ENCODE measurements at places on chromosomes 1 and 21. TPM values are rescaled to one million over a fixed set of nuclear protein-coding genes. Genes with fewer than 3 reads are reported as not detected.

Gene MMEL1
- 1.1 TPM for total RNA-seq

DNA sequence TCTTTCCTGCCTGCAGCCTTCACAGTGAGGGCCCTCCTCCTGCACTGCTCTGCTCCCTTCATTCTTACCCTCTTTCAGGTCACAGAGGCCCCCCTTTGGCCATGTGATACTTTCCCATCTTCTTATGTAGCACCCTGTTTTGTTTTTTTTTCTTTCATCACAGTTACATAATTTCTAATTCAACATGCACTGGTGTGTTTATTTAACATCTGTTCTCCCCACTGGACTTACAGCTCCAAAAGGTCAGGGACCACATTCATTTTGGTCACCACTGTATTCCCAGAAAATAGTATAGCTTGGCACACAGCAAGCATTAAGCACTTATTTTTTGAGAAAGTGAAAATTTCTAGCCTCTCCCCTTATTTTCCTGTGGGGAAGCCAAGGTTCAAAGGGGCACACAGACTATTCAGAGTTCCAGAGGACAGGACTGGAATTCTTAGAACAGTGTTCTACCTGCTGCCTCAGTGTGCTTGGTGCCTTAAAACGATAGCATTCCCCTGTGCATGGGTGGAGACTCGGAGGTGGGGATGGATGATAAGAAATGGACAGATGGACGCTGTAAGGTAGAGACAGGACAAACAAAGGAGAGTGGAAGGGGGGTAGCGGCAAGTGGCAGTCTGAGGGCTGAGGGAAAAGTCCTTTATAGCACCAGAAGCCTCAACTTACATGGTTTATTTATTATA, 5.3 kb downstream of the DENND2D start:
- H3K4me3 ChIP-seq: peak overlapping the region; percentile 5
- peaks cover 22% of the 10 kb centered on the region for H3K4me1 ChIP-seq
- H3K36me3 ChIP-seq: peaks cover 6% of the 10 kb centered on the region
- no peak for DNase-seq

- H3K36me3 ChIP-seq: peaks cover 9% of the 10 kb centered on the region
- H3K27ac ChIP-seq: peak overlapping the region; percentile 84
- peak overlapping the region; percentile 90 for H3K4me3 ChIP-seq
- H3K4me1 ChIP-seq: peaks cover 21% of the 10 kb centered on the region
Observed at GRCh38 chr1:211260141-211261107, 1.3 kb downstream of the RCOR3 start.

GRCh38 chr21:28635541-28635940, 357.1 kb downstream of the LTN1 start:
- no peaks in the 10 kb centered on the region for H3K27me3 ChIP-seq
- no peaks in the 10 kb centered on the region for H3K36me3 ChIP-seq
- no peak overlapping the region for H3K27ac ChIP-seq
- H3K4me1 ChIP-seq: peaks cover 4% of the 10 kb centered on the region

GRCh38 chr1:16073490-16074119, at the start of gene FAM131C:
Gene FAM131C (minus strand): TSS chr1:16073651. CDS start chr1:16073442, 209 bp downstream.
- DNase-seq: no peak
- H3K4me1 ChIP-seq: peaks cover 20% of the 10 kb centered on the region
- H3K4me3 ChIP-seq: peak within 1 kb of the TSS; percentile 87
- H3K27ac ChIP-seq: peak within 1 kb of the TSS; percentile 33
- H3K27me3 ChIP-seq: peaks cover 13% of the 10 kb centered on the region

DNA sequence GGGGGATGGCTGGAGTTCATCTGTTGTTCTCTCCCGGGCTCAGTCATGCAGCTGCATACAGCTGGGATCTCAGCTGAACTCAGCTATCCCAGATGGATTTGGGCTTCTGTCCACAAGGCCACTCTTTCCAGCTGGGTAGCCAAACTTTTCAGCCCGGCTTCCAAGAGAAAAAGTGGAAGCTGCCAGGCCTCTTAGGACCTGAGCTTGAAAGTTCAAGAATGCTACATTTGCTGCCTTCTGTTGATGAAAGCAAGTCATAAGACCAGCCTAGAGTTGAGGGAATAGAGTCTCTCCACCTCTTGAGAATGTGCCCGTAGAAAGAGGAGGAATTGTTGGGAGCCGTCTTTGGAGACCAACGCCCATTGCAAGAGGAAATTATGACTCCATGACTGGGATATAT, 95.3 kb downstream of the C1orf21 start:
- peaks cover 48% of the 10 kb centered on the region for H3K4me1 ChIP-seq
- DNase-seq: no peak
- no peaks in the 10 kb centered on the region for H3K27me3 ChIP-seq
- H3K4me3 ChIP-seq: no peak overlapping the region
- H3K36me3 ChIP-seq: peaks cover 37% of the 10 kb centered on the region

GRCh38 chr1:52296345-52296744, 69.7 kb downstream of the CC2D1B start:
- no peak overlapping the region for H3K4me3 ChIP-seq
- peaks cover 6% of the 10 kb centered on the region for H3K36me3 ChIP-seq
- peak overlapping the region; percentile 10 for H3K27ac ChIP-seq
- H3K4me1 ChIP-seq: no peaks in the 10 kb centered on the region
- H3K27me3 ChIP-seq: no peaks in the 10 kb centered on the region

DNA sequence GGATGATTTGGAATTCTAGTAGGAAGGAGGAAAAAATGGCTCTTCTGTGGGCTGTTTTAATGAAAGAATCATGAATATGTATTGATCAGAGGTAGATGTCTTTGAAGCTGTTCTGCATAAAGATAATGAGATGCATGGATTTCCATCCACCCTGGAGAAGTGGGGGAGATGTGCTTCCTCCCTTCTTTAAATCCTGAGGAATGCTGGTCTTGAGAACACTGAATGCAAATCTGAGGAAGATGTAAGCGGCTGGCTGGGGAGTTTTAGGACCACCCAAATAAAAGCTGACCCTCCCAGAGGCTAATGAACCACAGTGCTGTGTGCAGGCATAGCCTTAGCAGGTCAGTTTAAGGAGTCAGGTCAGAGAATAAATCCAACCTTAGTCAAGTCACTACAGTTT, 37.3 kb downstream of the ZMYND12 start:
- peaks cover 19% of the 10 kb centered on the region for H3K4me1 ChIP-seq
- no peak overlapping the region for H3K27ac ChIP-seq
- no peak overlapping the region for H3K4me3 ChIP-seq
- peaks cover 7% of the 10 kb centered on the region for H3K27me3 ChIP-seq
- no peak for DNase-seq
- H3K36me3 ChIP-seq: no peaks in the 10 kb centered on the region

GRCh38 chr21:42663860-42664535, 10.6 kb downstream of the PDE9A start:
- H3K27ac ChIP-seq: no peak overlapping the region
- peaks cover 6% of the 10 kb centered on the region for H3K27me3 ChIP-seq
- peaks cover 8% of the 10 kb centered on the region for H3K36me3 ChIP-seq
- DNase-seq: no peak
- peaks cover 23% of the 10 kb centered on the region for H3K4me1 ChIP-seq

- no peak for DNase-seq
- H3K27me3 ChIP-seq: no peaks in the 10 kb centered on the region
- H3K4me1 ChIP-seq: peaks cover 14% of the 10 kb centered on the region
Observed at GRCh38 chr1:172431721-172432192, 11.3 kb downstream of the C1orf105 start.

DNA sequence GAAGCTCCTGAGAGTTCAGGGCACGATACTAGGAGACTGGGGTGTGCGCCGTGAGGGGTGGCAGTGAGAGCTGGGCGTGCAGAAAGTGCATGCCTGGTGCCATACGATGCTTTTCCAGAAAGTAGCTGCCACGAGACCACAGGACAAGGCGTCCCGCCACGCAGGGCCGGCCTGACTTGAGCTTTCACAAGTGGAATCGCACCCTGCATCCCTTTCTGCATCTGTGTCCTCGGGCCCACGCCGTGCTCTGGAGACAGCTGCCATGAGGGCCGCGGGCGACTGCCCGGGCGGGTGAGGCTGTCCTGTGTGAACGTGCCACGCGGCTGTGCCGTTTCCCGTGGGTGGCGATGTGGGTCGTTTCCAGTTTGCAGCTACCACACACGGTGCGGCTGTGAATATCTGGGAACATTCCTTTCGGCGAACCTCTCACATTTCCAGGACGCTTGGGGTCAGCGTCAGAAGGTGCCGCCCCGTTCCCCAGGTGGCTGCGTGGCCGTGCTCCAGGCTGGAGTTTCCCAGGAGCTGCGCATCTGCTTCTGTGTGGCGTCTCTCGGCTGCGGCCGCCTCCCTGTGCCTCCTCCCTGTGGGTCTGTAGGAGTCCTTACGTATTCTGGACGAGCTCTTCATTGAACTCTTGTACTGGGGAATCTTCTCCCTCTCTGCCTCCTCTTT, 1.0 kb upstream of the PERM1 start:
- peaks cover 37% of the 10 kb centered on the region for H3K27me3 ChIP-seq
- H3K36me3 ChIP-seq: no peaks in the 10 kb centered on the region
- no peak for DNase-seq
- H3K27ac ChIP-seq: no peak overlapping the region

- DNase-seq: no peak
- peaks cover 23% of the 10 kb centered on the region for H3K4me1 ChIP-seq
- H3K27ac ChIP-seq: peak overlapping the region; percentile 34
Observed at GRCh38 chr1:210251680-210252490, 19.3 kb downstream of the SERTAD4 start.

GRCh38 chr1:200979574-200980451, 43.7 kb downstream of the KIF21B start:
- H3K4me3 ChIP-seq: no peak overlapping the region
- H3K36me3 ChIP-seq: peaks cover 5% of the 10 kb centered on the region
- DNase-seq: no peak
- H3K27me3 ChIP-seq: no peaks in the 10 kb centered on the region

DNA sequence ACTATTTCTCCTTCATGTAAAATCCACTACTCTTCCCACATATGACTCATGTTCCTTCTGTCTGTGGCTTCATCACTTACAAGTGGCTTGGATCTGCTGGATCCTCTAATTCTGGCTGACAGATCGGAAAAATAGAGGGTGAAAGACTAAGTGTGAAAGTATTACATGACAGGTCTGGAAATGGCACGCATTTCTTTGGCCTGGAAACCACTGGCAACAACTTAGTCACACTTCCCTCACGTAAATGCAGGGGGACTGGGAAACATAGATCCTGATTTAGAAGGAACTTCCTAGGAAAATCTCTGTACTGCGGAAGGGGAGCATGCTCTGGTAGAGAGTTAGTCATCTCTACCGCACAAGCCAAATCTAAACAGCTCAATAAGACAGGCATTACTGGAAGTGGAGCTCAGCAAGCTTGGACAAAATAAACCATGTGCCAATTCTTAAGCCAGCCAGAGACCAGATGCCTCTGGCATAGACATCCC, 305.4 kb upstream of the PTBP2 start:
- no peaks in the 10 kb centered on the region for H3K36me3 ChIP-seq
- DNase-seq: no peak
- H3K27me3 ChIP-seq: no peaks in the 10 kb centered on the region
- H3K4me1 ChIP-seq: no peaks in the 10 kb centered on the region

DNA sequence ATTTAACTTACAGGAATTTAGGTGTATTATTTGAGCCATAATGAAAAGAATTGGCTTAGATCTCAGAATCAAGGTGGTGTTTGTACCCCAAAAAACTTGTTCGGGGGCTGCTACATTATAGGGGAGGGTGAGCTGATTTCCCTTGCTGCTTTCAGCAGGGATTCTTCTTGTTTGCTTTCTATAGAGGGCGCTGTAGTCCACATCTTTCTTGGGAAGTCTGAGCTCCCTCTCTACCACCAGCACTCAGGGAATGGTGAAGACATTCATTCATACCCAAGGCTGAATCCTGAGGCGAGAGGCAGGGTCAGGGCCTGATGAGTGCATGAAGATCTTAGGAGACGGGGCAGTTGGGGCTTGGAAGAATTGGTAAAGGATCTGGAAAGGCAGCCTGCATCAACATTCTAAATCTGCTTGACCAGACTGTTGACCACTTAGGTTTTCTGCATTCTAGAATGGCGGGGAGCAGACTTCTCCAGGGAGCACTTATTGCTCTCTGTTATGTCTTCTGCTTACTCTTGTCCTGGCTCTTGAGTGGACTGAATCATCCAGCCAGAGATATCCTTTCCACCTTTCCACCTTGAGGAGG, 18.9 kb downstream of the SPATA46 start:
- peak overlapping the region; percentile 18 for H3K27ac ChIP-seq
- H3K4me3 ChIP-seq: no peak overlapping the region
- peaks cover 27% of the 10 kb centered on the region for H3K36me3 ChIP-seq
- H3K27me3 ChIP-seq: no peaks in the 10 kb centered on the region
- no peak for DNase-seq

DNA sequence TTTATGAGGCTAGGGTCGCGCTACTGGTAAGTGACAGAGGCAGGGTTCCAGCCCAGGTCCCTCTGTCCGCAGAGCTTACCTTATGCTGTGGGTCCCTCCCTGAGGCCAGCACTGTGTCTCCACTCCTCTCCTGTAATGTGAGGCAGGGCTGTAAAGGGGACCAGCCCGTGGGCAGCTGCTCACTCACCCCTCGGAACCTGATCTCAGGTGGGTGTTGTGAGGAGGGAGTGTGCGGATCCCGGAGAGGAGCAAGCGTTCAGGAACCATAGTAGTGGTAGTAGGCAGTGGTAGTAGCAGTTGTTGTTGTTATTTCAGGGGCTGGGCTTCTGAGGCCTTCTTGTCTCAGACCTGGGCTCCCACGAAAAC, 1.7 kb downstream of the ZC3H12A start:
- H3K27me3 ChIP-seq: peaks cover 27% of the 10 kb centered on the region
- no peaks in the 10 kb centered on the region for H3K36me3 ChIP-seq
- DNase-seq: no peak
- H3K27ac ChIP-seq: peak overlapping the region; percentile 79

DNA sequence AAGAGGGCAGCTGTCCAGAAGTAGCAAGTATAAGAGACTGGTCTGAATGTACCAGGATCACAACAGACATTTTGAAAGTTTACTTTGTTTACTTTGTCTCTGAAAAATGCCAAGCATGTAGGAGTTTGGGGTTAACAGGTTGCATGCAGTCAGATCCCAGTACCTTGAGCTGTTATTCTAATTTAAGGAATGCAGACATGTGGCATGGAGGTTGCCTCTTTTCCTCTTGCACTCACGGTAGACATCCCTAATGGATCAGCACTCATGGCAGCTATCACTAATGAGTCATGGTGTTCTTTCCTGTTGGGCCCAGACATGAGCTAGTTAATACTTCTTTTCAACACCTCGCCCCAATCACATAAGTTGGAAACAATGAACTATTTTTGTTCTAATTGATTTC, 67.3 kb downstream of the GADD45A start:
- H3K27ac ChIP-seq: peak overlapping the region; percentile 8
- peaks cover 3% of the 10 kb centered on the region for H3K36me3 ChIP-seq

GRCh38 chr1:114134518-114134917, 19.2 kb downstream of the SYT6 start:
- H3K4me1 ChIP-seq: peaks cover 11% of the 10 kb centered on the region
- H3K4me3 ChIP-seq: no peak overlapping the region
- DNase-seq: no peak
- no peaks in the 10 kb centered on the region for H3K36me3 ChIP-seq
- H3K27ac ChIP-seq: no peak overlapping the region

- peaks cover 13% of the 10 kb centered on the region for H3K36me3 ChIP-seq
- H3K4me1 ChIP-seq: peaks cover 4% of the 10 kb centered on the region
- no peak overlapping the region for H3K4me3 ChIP-seq
- DNase-seq: no peak
Observed at GRCh38 chr21:34513129-34513675, 1.2 kb upstream of the KCNE1 start.

DNA sequence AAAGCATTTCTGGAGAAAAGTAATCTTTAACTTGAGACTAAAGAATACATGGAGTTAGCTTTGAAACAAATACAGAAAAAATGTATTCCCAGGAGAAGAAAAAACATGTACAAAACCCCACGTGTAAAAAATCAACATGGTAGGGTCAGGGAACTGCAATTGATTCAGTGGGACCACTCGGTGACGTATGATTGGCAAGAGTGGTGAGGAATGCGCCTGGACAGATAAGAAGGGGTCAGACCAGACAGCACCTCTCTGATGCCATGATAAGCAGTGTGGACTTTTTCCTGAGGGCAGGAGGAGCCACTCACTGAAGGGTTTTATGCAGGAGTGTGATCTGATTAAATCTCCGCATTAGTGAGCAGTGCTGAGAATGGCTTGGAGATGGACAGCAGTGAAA, 142.5 kb downstream of the DAB1 start:
- H3K4me3 ChIP-seq: no peak overlapping the region
- peaks cover 4% of the 10 kb centered on the region for H3K4me1 ChIP-seq
- peak overlapping the region; percentile 3 for H3K27ac ChIP-seq
- no peak for DNase-seq
- no peaks in the 10 kb centered on the region for H3K36me3 ChIP-seq

Measured in type B pancreatic cell (in vitro differentiated cells).